ENCODE measurements at places on chromosomes 6 and 20.

GRCh38 chr6:42368181-42368580 lies 83.5 kb downstream of the TRERF1 start:
- no peak for DNase-seq

GRCh38 chr6:43717389-43717788 lies 29.8 kb upstream of the MRPS18A start:
- no peak for DNase-seq

DNA sequence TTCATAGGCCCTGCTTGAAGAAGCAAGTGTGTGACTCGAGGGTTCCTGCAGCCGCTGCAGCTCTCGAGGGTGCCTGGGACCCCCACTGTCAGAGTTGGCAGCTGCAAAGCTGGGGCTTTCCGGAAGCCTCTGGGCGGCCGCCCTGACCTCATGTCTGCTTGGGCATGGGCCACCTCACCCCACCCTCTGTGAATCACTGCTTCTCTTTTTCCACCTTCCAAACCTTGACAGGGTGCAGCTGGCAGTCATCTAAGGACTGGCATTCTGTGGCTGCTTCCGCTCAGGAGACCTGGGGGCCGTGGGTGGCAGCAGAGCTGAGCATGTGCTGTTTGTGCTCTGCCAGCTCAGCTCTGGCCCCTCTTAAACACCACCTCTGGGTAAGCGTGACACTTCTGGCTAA lies 32.0 kb downstream of the ERMARD start:
- no peak for DNase-seq

GRCh38 chr20:6142348-6142993 lies 19.6 kb upstream of the FERMT1 start:
- DNase-seq, result peak; percentile 51

GRCh38 chr6:126385536-126385935 lies 45.6 kb downstream of the CENPW start:
- DNase-seq, result no peak

DNA sequence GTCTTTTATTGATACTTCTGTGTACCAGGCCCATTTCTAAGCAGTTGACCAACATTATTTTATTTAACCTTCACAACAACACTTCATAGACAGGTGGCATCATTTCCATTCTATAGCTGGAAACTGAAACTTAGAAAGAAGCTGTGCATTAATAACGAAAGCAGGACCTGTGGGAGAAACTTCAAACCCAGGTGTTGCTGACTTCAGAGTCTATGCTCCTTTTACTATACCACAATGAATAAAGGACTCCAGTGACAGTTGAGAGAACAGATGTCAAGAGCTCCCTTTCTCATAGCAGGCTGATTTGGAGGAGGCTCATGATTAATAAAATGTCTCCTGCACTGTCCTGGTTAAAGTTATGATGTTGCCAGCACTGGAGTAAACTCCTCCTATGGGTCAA lies 56.6 kb upstream of the POU3F2 start:
- no peak for DNase-seq

DNA sequence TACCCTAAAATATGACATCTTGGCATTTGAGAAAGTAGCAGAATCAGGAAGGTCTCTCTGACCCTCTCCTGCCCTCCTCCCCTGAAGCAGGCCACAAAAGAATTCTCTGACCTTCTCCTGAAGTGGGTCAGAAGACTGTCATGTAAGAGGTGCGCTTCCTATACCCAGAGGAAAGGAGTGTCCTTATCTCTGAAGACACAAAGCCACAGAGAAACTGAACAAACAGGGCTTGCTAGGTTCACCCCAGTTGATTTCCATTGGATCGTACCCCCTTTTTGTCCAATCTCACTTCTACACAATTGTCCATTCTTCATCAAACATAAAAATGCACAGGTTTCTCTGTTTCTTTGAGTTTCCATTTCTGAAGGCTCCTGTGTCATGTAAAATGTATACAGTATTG lies 272.0 kb upstream of the SOX4 start:
- no peak for DNase-seq

DNA sequence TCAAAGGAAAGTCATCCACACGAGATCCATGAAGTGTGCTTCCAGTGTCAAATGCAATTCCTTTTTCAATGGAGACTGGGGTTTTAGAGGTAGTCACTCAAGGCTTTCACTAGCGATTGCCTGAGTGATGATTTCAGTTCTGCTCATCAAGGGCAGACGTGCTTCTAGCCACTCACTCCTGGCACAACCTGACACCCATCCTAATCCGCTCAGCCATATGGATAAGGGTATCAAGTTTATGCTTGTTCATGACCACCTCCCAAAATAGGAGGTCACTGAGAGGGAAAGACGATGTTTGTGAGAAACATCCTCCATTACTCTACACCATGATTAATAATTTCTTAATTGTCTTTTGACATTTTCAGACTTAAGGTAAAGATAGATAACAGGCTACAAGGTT lies 91.3 kb upstream of the HEY2 start:
- no peak for DNase-seq

- no peak for DNase-seq
These were observed 135.5 kb upstream of the LRFN2 start for GRCh38 chr6:40722553-40723258.

- DNase-seq, result peak; percentile 80
These were observed 1.3 kb downstream of the RNF24 start for GRCh38 chr20:4014031-4014474.
